ENCODE measurements at places on chromosomes 12 and 14. TPM values are rescaled to one million over a fixed set of nuclear protein-coding genes. Genes with fewer than 3 reads are reported as not detected.

The ACSM4 gene
- total RNA-seq, result not detected

The OR4K2 gene
- total RNA-seq, result not detected

The PLBD1 gene
- 55.3 TPM for total RNA-seq

The DENND5B gene
- 27.5 TPM for total RNA-seq

The GALNT8 gene
- 2.9 TPM for total RNA-seq
